ENCODE measurements at places on chromosomes 5 and 9.

DNA sequence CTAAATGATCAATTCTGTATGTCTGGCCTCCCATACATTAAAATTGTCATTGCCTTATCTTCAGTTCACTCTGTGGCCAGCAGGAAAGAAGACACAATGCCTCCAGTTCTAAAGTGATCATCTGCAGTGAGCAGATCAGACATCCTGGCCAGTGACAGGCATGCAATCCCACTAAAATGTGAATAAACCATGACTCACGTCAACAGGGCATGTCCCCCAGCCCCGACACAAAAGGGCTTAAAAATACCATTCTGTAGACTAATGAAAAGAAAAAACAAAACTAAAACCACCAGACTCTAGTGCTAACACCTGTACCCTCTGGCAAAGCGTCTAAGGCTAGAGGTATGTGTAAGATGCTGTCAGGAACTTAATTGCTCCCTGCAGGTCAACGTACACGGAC is 38.5 kb downstream of the DDX31 start:
- DNase-seq, result no peak

DNA sequence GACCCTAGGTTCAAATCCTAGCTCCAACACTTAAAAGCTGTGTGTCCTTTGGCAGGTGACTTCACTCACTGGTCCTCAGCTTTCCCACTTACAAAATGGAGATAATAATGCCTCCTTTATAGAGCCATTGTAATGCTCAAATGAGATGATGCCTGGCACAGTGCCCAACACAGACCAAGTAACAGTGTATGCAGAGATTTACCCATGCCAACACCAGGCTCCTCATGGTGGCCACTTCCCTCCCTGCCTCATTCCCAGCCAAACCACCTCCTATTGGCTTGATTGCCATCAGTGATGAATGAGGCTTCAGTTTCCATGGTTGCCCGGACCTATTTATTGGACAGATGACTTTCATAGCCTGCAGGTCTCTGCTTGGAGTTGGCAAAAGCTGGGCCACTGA is 469.4 kb downstream of the CDK5RAP2 start:
- DNase-seq, result no peak

GRCh38 chr9:37149666-37150308 is 29.4 kb downstream of the ZCCHC7 start:
- DNase-seq, result no peak

- no peak for DNase-seq
Observed at GRCh38 chr5:88823201-88823600, 59.8 kb downstream of the MEF2C start.

GRCh38 chr5:33761139-33761538 is 130.7 kb downstream of the ADAMTS12 start:
- DNase-seq, result no peak

GRCh38 chr5:173290477-173291131 is 37.6 kb downstream of the STC2 start:
- peak; percentile 59 for DNase-seq

GRCh38 chr5:6772886-6773285 is 59.7 kb downstream of the TENT4A start:
- no peak for DNase-seq

GRCh38 chr5:51385216-51385615 is 2.0 kb downstream of the ISL1 start:
- peak; percentile 33 for DNase-seq

DNA sequence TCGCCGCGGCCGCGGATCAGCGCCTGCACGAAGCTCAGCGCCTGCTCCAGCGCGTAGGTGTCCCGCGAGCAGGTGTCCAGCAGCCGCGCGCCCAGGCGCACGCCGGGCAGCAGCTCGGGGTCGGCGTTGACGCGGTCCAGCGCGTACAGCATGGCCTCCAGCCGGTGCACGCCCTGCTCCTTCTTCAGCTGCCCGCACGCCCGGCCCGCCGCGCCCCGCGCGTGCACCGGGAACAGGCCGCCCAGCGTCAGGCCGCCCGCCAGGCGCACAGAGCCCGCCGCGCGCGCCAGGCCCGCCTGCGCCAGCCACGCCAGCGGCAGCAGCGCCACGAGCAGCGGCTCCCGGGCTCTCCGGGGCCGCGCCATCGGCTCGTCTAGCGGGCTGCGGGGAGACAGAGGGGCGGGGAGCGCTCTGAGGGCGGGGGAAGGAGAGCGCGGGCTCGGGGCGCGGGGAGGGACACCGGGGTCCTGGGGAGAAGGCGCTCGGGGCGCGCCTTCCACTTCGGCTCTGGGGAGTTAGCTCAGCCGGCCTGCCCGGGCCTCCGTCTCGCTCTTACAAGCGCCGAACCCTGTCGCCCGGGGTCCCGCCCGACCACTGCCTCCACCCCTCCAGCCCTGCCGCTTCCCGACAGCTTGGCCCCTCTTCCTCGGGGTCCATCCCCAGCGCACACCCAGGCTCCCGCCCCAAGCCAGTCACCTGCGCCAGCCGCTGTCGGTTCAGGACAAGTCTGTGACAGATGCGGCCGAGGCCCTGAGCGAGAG is at the start of gene GRM6:
GRM6 (minus strand) TSS at position 741 of the 761 bp plus-strand sequence; CDS start at position 365, 376 bp downstream.
- DNase-seq, result no peak

DNA sequence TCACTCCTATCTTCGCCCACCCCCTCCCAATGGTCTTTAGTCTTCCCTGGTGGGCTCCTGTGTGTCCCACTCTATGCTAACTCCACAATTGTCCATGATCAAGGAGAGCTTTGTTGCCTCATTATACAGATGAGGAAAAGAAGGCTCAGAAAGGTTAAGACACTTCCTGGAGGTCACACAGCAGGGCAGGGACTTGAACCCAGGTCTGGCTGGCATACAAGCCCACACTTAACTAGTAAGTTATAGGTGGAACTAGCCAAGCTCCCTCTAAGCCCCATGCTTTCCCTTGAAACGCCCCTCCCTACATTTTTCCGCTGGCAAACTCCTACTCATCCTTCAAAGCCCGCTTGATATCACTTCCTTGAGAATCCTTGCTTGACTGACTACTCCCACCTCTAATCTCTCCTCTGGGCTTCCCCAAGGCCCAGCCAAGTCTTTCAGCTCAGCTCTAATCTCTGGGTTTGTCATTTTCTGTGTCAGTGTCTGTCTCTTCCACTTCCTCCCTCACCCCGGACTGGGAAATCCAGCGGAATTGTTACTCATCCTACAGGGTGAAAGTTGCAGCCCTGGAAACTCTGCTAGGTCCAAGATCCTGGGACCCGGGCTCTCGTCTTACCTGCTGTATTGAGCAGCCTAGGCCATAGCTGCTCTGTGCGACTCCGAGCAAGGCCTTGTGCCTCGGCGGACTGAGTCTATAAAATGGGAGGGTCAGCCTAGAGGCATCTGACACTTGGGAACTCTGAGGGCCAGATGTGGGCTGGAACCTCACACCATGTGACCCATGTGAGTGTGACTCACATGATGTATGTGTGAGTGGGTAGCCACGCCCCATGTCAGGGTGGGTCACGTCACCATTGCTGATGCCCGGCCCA is 144.5 kb downstream of the GAPVD1 start:
- DNase-seq, result no peak

DNA sequence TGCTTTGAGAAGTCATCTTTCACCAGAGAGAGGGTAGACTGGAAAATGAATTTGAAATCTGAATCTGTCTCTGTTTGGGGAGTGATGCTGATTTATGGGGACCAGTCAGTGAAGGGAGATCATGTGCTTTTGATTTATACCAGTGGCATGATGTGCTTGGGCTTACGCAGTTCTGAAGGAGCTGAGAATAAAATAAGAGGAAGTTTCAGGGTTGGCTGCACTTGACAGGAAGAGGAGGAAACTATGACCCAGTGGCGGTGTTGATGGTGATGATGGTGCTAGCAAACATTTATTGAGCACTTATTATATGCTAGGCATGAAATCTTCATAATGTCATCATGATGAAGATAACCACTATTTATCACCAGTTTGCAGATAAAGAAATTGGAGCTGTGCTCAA is 136.4 kb upstream of the GLRA1 start:
- no peak for DNase-seq

DNA sequence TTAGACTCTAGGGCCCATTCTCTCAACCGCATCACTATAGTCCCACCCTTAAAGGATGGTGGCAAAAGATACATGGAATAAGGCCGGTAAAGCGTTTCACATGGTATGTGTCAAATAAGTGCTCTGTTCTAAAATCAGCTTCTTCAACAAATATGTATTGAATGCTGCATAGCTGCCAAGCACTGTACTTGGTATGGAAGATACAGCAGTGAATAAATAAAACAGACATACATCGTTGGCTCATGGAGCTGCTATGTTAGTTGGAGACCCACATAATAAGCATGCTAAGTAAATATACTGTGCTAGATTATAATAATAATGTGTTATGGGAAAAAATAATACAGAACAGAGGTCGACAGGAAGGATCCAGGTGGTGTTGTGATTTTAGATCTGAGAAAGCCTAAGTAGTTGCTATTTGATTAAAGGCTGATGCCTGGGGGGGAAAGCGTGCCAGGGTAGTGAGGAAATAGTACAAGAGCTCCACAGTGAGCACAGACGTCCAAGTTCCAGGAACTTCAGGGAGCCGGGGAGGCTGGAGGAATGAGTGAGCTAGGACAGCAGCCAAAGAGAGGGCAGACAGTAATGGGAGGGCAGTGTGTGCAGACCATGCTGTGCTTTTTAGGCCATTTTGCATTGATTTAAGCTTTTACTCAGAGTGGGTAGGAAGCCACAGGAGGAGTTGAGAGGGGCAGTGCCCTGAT is 93.7 kb downstream of the JAKMIP2 start:
- no peak for DNase-seq

- no peak for DNase-seq
Observed at GRCh38 chr5:145347026-145347616, 488.0 kb downstream of the PRELID2 start.

- no peak for DNase-seq
Observed at GRCh38 chr5:86463339-86463738, 154.4 kb upstream of the COX7C start.

GRCh38 chr5:95940758-95941682 is 20.6 kb downstream of the ELL2 start:
- DNase-seq, result no peak

DNA sequence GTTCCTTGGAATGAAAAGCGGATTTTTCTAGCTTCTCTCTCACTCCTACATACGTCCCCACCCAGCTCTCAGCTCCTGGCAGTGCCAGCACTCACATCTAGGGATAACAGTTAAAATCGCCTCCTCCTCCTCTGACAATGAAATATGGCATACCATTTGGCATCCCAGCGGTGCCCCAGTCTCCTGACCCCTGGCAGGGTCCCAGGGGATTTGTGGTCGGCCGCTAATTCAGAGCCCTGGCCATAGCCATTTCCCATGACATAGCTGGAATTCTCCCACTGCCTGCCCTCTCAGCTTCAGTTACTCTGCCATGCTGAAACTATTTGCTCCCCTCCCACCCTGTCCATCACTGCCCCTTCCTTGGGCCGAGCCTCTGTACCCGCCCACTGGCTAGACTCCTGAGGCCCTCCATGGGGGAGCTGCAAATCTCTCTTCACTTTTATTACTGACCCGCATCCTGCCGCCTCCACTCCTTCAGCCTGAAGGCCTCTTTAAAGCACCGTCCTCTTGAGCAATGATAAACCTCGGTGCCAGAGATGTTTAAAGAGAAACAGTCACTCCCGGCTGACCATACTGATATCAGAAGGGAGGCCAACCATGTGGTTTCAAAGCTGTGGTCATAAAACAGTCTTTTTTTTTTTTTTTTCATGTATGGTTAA is 139.8 kb downstream of the SLIT3 start:
- DNase-seq, result no peak

DNA sequence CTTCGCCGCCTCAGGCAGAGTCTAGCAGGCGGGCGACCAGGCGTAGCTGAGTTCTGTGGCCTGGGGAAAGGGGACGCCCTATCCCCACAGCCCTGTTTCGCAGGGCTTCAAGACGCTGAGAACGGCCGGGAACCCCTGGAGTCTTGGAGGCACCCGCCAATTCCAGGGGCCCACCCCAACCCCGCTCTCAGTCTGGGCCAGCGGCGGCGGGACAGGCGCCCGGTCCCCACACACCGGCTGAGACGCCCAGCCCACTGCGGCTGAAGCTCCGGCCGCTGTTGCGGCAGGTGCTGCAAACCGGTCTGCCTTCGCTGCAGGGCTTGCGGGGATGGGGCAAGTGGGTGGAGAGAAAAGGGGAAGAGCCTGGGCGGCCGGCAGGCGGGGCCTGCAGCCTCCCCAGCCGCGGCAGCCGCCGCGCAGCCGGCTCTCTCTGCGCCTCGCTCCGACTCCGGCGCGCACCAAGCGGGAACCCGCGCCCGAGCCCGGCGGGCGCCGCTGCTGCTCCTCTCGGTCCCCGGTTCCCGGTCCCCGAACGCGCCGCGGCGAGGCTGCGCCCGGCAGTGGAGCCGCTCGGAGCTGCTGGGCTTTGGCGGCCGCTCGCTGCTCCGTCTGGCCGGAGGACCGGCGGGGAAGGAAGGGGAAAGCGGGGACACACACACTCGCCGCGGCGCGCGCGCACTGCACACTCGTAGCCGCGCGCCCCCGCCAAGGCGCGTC is at the start of gene PIP5K1B:
PIP5K1B (plus strand) TSS at position 427 of the 717 bp plus-strand sequence. CDS start 117,375 bp downstream, outside the sequence.
- peak; percentile 39 for DNase-seq

- no peak for DNase-seq
Observed at GRCh38 chr9:134039386-134040175, 14.3 kb downstream of the BRD3OS start.

DNA sequence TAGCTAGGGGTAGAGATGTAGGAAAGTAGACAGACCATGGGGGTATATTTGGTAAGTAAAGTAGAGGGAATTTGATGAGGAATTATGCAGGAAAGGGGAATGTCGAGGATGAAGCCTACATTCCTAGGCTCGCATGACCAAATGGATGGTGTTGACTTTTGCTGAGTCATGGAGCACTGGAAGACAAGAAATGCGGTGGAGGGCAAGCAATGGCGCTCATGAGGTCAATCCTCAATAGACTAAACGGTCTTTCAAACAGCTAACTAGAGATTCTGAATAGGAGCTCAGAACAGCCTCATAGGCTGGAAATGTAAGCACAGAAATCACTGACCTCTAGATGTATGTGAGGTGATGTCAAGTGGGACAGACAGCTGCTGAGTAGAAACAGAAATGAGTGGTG is 50.7 kb upstream of the FST start:
- no peak for DNase-seq

GRCh38 chr9:121249563-121249962 is 18.4 kb upstream of the GSN start:
- DNase-seq, result no peak

- DNase-seq, result no peak
Observed at GRCh38 chr5:76971511-76971910, 18.7 kb downstream of the CRHBP start.

- DNase-seq, result no peak
Observed at GRCh38 chr9:87285183-87285850, 212.3 kb upstream of the DAPK1 start.

- DNase-seq, result no peak
Observed at GRCh38 chr5:40685193-40685592, 5.5 kb downstream of the PTGER4 start.

All from NCI-H1417 treated with DMSO at 0.1 percent for 48 hours (cell line).